NCI-H2227 treated with DMSO at 0.1 percent for 48 hours (cell line): ENCODE measurements at places on chromosomes 4 and X.

DNA sequence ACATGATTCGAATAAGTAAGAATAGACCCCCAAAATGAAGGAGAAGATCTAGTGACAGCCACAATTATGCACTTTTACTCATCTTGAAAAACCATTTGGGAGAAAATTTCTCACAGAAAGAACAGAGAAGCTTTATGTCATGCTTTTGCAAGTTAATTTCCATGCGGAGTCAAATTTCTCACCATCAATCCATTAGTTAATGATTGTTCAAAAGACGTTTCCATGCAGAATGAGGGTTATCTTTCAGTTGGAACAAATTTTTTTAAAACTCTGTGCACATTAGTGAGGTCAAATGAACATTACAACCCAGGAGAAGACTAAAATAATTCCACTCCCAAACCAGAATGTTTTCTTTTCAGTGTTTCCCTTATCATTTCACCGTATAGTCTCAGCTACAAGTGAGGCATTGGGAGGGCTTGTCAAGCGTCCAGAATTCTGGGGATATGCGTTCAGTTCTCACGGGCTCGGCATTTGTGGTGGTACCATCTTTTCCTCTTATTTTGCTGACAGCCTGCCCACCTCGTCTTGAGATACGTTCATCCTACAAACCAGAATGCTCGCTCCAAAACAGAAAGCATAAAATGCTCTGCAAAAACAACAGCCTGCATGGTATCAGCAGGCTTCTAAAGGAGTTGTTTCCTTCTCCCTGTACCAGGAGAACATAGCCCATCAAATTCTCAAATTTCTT lies 130.8 kb upstream of the TBL1X start:
- DNase-seq, result no peak

- DNase-seq, result peak; percentile 38
Measured at GRCh38 chr4:183098723-183099536, at the start of gene WWC2. TSS of gene WWC2 (plus strand) at chr4:183099257. CDS start at chr4:183099492, 235 bp downstream.

DNA sequence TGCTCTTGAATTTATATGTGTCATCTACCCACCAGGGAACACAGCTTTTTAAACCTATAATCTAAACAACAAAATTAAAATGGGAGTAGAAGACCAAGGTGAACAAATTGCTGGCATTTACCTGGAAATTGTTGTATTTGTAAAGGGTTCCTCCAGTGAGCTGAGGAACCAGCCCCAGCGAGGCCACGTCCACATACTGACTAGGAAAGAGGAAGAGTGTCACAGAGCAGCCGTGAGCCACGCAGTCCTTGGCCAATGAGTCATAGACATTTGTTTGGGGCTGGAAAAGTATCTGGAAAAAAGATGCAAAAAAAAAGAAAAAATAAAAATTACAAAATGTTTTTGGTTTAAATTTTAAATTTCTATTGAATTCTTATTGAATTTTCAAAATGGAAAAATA lies 58.7 kb downstream of the METTL14 start:
- DNase-seq, result no peak

- no peak for DNase-seq
Measured at GRCh38 chr4:68693325-68694075, 23.0 kb upstream of the UGT2B15 start.

GRCh38 chrX:100696699-100697351 lies 35.1 kb downstream of the SYTL4 start:
- DNase-seq, result no peak

DNA sequence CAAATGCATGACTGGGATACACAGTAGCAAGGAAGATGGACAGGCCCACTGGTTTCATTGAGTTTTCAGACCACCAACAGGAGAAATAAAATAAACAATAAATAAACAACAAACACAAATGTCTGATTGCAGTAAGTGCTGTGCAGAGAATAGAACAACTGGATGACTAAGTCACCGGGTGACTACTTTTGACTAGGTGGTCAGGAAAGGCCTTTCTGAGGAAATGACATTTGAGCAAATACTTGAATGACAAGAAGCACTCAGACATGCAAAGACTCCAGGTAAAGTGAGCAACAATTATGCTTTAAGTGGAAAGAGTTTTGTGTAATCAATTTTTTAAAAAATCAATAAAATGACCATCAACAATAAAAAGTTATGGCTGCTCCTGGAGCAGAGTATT lies 137.7 kb downstream of the BTC start:
- DNase-seq, result no peak

DNA sequence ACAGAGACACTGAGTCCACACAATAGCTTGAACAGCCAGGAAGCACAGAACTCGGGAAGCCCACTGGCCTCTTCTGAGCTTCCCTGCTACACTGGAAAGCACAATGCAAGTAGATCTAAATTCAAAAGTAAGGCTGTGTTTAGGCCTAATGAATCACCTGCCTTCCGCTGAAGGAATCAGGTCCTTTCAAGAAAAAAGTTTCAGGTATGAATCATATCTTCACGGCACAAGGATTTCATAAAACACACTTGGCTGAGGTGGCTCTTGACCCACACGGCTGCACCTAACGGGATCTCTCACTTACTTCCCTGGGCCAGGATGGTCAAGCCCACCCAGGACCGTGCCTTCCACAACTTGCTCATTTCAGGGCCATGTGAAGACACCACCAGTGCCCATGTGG lies 59.3 kb downstream of the IRF2 start:
- DNase-seq, result no peak

DNA sequence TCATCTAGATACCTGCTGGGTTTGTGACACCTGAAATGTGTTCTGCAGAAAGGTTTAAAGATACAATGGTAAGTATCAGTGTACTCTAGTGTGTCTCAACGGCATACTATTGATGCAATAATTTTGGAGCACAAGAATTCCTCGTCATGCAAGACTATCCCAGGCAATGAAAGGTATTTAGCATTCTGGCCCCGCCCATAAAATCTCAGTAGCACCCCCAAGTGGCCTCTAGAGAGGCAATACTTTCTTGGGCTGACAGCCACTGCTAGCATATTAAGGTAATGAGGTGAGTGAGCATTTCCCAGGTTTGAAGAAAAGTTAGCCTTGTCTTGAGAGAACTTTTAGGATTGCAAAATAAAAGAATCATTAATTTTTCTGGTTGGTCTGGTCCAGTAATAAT lies 24.0 kb downstream of the TAB3 start:
- DNase-seq, result no peak

DNA sequence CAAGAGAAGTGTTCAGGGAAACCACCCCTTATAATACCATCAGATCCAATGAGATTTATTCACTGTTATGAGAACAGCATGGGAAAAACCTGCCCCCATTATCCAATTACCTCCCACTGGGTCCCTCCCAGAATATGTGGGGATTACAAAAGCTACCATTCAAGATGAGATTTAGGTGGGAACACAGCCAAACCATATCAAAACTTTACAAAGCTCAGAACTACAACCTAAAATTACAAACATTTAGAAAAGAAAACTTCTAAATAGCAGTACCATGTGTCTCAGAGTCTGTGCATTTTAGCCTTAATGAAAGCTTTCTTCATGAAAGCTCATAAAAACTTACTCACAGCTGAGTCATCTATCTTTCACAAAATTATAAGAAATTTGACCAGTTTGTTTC lies 1442.8 kb upstream of the PCDH7 start:
- no peak for DNase-seq

- no peak for DNase-seq
Measured at GRCh38 chr4:152870606-152871005, 65.5 kb upstream of the FHDC1 start.

GRCh38 chrX:87006561-87006960 lies 511.0 kb upstream of the KLHL4 start:
- no peak for DNase-seq

GRCh38 chr4:15459706-15460105 lies 10.0 kb upstream of the CC2D2A start:
- DNase-seq, result no peak

GRCh38 chr4:8422786-8423185 lies 17.7 kb downstream of the ACOX3 start:
- DNase-seq, result no peak
